Stimulated activated CD4-positive, alpha-beta T cell treated with anti-CD3 and anti-CD28 coated beads, Interleukin-1b, Interleukin-23, amount 100 ng/mL, for 24 hours (primary cell): ENCODE measurements at places on chromosomes 6 and 20.

DNA sequence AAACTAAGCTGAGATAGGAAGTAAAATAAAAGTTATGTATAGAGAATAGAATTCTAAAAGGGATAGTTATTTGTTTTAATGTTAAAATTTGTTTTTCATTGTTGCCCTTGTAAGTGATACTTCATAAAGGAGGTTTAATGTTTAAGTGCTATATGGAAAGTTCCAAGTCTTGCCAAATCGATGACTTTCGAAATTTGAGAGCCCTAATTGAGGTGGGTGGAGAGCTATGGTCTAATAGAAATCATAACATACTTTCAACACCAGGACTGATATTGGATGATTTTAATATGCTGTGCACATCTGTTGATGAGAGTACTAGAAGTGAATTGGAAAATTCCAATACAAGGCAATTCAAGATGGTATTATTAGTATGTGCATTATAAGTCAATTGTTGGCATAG, 64.6 kb downstream of the RNF144B start:
- no peak for DNase-seq

DNA sequence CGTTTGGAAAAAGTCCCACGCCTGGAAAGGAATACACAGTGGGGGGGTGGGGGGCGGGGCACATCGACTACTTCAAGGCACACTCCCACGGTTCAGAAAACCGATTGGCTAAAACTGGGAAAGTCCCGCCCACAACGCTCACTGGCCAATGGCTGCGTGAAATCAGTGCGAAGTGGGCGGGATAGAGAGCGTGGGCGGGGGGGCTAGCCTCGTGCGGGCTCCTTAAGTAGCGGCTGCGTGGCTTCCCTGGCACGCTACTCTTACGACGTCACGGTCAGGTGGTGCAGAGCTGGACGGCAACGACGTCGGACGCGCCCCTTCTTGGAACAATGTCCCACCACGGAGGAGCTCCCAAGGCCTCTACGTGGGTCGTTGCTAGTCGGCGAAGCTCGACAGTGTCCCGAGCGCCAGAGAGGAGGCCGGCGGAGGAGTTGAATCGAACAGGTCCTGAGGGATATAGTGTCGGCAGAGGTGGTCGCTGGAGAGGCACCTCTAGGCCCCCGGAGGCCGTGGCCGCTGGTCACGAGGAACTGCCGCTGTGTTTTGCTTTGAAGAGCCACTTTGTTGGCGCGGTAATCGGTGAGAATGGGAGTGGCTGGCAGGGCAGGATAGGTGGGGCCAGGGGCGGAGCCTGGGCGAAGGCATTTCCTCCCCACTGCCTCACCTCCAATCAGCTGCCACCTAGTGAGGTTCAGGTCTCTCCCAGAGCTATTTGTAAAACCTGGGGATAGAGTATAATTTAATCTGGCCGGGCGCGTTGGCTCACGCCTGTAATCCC, at the start of gene DDX43:
DDX43 (plus strand) TSS at position 252 of the 778 bp plus-strand sequence; CDS start at position 330, 78 bp downstream.
- no peak for DNase-seq

DNA sequence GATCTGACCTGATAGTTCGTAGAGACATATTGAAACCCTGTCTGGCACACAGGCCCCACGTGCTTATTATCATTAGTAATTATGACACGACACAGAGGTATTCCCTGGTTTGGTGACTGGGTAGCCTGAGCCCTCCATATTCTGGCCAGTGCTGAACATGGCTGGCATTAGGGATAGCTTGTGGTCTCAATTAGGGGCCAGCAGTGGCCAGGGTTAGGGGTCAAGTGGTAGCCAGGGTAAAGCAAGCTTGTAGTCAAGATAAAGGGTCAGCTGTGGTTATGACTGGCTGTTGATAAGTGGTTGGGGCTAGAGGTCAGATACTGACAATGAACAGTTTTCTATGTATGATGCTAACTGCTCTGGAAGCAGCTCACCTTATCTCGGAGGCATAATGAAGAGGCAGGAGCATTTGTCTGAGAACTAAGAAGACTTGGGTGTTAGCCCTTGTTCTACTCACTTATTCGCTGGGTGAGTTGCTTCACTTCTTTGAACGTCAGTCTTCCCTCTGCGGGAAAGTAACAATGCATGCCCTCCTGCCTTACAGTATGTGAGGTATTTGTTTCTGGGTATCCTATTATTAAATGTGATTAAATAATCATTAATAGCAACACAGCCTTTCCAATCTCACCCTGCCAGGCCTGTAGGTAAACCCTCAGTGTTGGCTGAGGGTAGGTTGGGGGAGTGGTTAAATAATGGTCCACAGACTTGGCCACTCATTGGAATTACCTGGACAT, 66.7 kb downstream of the VEGFA start:
- DNase-seq, result no peak

DNA sequence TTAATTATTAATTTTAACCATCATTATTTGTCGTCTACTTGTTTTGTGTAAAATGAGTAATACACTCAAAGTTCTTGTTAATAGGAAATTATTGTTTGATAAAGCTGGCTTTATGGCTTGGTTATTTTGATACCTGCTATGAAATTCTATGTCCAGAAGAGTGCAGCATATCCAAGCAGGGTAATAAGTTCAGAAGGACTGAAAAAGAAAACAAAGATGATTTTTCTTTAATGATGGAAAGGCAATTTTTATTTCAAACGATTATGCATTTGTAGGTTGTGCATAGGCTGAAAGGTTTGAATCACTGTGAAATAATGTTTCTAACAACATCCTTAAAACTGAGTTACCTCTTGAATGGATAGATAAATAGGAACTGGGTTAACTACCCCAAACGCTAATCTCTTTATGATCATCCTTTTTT, 1.4 kb upstream of the MAN1A1 start:
- no peak for DNase-seq

- DNase-seq, result no peak
Observed at GRCh38 chr20:19073584-19074218, 138.7 kb upstream of the SLC24A3 start.

DNA sequence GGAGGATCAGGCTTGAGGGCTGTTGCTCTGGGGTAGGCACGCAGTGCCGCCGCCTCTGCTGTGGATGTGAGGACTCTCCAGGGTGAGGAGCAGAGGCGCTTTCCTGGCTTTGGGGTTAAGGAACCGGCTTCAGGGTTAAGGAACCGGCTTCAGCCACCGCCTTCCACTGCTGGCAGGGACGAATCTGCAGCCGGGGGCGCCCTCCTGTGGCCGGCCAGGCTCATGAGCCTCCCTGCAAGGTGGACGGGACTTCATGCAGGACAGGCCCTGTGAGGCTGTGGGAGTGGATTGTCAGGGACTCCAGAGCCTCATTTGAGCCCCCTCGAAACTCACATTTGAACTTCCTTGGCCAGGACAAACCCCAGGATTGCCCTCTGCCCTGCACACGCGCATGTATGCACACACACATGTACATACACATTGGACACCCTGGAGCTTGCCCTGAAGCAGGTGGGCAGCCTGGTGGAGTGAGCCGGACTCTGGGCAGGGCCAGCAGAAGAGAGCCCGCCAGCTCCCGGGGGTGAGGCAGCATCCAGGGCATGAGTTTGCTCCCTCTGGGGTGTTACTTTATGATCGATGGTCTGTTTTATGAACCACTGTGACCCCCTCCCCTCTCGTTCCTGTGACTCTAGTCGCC, 146.9 kb downstream of the PHACTR3 start:
- no peak for DNase-seq

GRCh38 chr6:68649669-68650068, 14.6 kb downstream of the ADGRB3 start:
- DNase-seq, result no peak

DNA sequence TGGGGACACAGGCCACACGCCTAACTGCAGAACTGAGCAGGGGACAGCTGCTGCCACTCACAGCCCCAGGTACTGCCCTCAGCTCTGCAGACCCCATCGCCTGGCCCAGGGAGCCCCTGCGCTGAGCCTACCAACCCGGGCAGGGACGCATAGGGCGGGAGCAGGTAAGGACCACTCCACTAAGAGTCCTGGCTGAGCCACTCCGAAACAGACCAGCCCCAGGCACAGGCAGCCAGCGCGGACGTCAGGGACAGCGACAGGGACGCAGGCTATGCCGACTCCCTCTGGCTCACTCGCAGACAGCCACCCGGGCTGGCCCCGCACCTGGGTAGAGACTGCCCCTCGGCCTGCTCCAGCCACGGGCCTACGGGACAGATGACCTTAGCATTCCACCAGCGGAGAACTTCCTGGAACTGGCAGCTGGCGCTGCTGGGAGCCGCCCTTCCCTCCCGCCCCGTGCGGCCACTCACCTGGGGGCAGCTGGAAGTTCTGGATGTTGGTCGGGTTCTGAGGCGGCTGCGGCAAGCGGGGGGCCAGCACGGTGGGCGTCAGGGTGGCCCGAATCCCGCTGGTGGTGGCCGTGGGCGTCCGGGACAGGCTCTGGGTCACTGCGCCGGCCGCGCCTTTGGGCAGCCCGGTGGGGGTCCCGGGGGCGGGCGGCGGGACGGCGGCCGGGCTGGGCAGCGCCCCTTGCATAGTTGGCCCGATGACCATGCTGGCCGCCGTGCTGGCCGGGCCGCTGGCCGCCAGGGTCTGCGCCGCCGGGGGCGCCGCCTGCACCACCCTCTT, 1.5 kb downstream of the TAF4 start:
- no peak for DNase-seq

GRCh38 chr6:118562959-118563358, 14.9 kb downstream of the PLN start:
- no peak for DNase-seq

- no peak for DNase-seq
Observed at GRCh38 chr6:147528511-147529145, 20.1 kb downstream of the SAMD5 start.

DNA sequence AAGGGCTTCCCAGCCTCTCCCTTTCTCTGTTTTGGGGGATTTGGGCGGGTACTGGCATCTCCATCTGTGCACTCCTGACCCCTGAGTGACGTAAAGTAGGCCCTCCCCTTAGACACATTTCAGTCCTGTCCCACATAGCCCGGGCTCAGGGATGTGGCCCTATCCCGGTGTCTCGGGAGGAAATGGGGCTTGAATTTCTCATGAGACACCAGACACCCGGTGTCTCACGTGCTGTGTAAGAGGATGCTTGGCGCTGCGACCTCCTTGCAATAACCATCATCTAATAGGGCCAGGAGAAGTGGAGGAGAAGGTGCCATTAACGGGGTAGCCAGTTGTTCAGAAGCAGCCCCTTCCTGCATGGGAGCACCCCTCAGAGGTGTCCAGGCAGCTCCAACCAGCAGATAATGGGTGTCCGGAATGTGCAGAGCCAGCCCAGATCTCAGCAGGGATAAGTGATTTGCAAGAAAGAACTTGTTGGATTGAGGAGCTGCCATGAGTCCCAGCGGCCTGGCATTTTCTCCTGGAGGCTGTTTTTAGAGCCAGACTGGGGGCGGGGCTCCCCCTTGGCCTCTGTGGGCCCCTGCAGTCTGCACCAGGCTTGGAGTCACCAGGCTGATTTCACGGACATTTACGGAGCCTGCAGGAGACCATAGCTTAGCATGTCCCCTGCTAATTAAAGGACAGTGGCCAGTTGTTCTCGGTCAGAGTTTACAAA, 372.0 kb downstream of the PREX1 start:
- DNase-seq, result no peak

- no peak for DNase-seq
Observed at GRCh38 chr6:170082531-170083187, 208.2 kb downstream of the DLL1 start.

GRCh38 chr6:119720160-119720559, 370.6 kb upstream of the MAN1A1 start:
- DNase-seq, result no peak

- no peak for DNase-seq
Observed at GRCh38 chr6:90385759-90386313, 89.2 kb upstream of the BACH2 start.

DNA sequence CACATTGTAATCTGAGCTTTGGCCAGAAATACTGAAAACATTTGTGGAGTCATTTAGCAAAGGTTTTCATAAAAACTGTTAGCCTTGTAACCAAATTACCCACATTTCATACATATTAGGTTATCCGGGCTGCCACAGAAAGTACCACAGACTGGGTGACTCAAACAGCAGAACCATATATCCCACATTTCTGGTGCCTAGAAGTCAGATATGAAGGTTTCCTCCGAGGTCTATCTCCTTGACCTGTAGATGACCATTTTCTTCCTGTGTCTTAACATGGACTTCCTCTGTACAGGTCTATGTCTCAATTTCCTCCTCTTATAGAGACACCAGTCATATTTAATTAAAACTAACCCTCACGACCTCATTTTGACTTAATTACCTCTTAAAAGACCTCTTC, 49.5 kb upstream of the SMIM28 start:
- DNase-seq, result no peak

DNA sequence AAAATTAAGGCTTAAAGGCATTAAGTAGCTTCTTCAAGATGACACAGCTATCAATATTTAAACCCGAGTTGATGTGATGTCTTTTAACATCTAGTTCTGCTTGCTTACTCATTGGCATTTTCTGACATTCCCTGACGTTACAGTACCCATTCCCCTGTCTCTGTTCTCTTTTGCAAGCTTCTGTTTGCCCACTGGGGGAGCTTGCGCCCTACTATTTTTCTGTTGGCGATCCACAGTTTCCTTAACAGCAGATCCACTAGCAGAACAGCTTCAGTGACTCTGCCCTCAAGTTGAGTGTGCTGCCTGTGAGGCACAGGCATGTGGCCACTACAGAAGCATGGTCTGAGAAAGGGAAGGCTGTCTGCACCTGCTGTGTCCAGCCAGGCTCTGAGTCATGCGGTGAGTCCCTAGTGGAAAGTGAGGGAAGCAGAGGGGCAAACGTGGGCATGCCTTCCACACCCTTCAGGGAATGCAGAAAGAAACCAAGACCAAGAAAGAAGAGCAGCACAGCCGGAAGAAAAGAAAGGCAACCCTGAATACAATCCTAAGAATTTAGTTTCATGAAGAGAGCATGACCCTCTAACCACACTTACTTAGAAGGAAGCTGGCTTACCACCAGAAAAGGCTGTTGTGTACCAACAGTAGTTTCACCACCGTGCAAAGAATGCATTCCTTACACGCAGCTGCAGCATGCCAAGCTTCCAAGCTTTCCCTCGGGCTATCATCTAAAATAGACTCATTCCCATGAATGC, 97.7 kb upstream of the VGLL2 start:
- no peak for DNase-seq

GRCh38 chr20:13251904-13252297, 30.8 kb downstream of the ISM1 start:
- DNase-seq, result no peak
